ENCODE measurements at places on chromosomes 11 and 22.

- no peak for DNase-seq
These were observed 476.9 kb upstream of the ISX start for GRCh38 chr22:34588871-34589545.

GRCh38 chr11:102734650-102735049 lies 9.9 kb upstream of the MMP8 start:
- no peak for DNase-seq

DNA sequence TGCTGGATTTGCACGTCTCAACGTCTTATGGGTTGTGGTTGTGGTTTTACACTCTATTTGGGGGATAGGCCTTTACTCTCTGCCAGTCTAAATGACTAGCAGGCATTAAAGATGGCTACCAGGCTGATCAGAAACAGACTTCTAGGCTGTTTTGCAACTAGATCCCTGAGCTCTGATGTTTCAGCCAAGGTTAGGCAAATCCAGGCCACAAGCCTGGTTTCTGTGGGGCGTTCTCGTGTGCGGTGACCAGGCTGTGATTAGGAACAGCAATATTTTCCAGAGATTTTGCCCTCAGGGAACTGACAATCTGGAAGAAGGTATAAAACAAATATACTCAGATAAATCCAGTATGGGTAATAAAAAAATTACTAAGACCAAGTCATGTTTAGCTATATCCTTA lies 502.4 kb downstream of the INSC start:
- DNase-seq = no peak

- no peak for DNase-seq
These were observed 20.2 kb downstream of the BPIFC start for GRCh38 chr22:32444068-32444467.

- peak; percentile 55 for DNase-seq
These were observed 790 bp downstream of the RAB1B start for GRCh38 chr11:66268952-66269905.

DNA sequence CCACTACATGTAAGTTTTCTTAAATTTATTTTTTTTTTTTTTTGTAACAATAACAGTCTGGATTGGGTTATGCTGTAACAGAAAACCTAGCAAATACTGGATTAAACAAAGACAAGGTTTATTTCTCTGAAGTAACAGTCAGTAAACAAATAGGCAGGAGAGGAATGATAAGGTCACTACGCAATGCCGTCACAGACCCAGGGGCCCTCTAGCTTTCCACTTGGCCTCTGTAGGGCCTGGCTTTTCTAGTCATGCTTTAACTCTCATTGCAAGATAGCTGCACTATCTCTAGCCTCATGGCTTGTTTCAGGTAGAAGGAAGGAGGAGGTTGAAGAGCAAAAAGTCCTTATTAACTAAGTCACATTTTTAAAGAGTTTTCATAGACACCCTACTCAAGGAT lies 6.5 kb downstream of the OR10A6 start:
- DNase-seq = no peak

GRCh38 chr11:78722786-78723185 lies 148.1 kb upstream of the NARS2 start:
- DNase-seq = peak; percentile 23

DNA sequence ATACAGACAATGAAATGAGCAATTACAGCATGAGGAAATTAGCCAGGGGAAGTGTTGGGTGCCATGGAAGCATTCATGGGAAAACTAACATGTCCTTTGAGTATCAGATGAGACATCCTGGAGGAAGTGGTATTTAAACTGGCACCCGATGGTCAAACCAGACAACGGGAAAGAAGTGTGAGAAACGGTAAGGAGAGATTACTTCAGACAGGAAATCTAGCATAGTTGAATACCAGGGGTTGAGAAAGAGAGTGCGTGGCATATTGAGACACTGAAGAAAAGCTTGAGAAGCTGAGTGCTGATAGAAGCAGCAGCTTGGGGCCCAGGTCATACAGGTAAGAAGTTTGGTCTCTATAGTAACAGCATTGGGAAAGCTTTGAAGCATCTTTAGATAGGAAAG lies 175.3 kb downstream of the C11orf87 start:
- DNase-seq = no peak
